Glomerular endothelial cell (primary cell): ENCODE measurements at places on chromosomes 7 and 10. TPM values are rescaled to one million over a fixed set of nuclear protein-coding genes. Genes with fewer than 3 reads are reported as not detected.

Gene TAS2R4
- 0.29 and 0.58 TPM in 2 replicates for total RNA-seq

GRCh38 chr10:34918060-34918775, 103.1 kb upstream of the PARD3 start:
- no peak for DNase-seq

Gene OPN4
- not detected in 2 replicates for total RNA-seq

DNA sequence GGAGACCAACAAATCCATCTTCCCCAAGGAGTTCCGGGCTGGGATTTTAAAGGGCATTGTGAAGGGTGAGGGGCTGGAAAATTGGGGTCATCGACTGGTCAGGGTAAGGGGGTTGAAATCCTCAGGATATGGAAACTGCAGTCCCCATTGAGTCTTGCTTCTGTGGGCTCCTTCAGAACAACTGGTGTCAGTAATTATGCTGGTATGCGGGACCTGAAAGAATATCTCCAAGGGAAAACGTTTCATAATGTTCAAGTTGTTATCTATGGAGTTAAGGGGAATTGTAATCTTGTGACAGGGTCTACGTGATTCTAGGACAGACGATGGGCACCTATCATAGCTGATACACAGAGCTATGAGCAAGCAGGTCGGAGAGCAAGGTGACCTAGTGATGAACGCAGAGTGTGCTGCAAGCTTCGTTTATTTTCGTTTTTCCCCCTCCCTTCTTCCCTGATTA, 494 bp upstream of the RHBDD2 start:
- no peak for DNase-seq

- DNase-seq = no peak
These were observed at the start of gene MACROH2A2 for GRCh38 chr10:70052462-70053217. Gene MACROH2A2 (plus strand): TSS chr10:70052846. CDS start chr10:70075659, 22,813 bp downstream.

DNA sequence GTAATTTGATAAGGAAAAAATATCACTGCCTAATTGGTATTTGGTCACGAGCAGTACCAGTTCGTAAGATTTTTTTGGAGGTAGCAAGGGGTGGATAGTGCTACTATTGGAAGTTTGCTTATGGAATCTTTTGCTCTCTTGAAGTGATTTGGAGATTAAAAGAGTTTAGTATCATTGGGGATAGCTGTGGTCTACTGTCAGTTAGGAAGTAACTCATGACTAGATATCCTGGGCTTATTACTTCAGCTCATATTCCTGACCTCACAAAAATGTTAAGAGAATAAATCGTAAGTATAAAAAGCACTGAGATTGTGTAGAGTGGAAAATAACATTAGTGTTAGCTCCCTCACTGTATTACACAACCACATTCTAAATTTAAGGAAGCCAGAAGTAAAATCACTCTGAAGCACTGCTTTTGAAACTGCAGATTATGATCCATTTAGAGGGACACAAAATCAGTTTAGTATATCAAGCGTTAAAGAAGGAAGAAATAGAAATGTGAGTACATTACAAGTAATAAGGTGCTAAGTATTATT, 22.6 kb downstream of the SGPL1 start:
- DNase-seq = no peak

GRCh38 chr10:71074176-71074755, 138.1 kb upstream of the UNC5B start:
- no peak for DNase-seq

Gene MAP3K8
- total RNA-seq = 0.87 and 5.0 TPM in 2 replicates

Gene UTF1
- not detected in 2 replicates for total RNA-seq

Gene PNLIP
- total RNA-seq = not detected in 2 replicates

Gene PNLIPRP1
- total RNA-seq = not detected in 2 replicates

DNA sequence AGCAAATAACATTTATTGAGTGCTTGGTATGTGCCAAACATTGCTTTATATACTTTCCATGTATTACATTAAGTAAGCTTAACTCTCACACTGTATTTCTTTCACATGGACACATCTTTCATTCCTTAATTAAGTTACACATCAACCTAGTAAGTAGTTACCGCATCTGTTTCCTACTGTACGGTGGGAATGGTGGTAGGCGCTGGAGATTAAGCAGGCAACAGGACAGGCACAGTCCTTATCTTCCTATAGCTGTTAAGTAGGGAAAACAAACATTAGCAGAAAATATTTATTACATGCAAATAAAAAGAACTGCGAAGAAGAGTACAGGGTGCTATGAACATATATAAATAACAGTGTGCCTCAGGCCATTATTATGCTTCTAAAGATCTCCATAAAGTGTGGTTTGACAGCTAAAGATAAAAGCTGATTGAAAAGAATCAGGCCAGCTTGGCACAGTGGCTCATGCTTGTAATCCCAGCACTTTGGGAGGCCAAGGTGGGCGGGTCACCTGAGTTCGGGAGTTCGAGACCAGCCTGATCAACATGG, 105.0 kb downstream of the SUGCT start:
- DNase-seq = no peak

DNA sequence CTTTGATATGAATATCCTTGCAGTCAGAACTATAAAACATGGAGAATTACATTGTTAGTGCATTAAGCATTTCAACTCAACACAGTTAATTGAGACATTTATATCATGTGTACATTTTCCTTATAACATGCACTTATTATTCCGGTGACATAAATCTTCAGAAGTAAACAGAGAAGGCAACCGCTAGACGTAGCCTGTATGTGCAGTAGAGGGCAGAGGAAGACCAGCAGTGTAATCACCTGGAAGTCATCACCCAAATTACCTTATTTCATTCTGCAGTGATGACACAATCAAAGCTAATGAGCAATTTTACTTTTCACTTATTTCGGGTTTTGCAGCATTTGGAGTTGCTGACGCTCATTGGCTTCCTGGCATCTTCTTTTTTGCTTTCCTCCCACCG, 394.6 kb downstream of the SDK1 start:
- no peak for DNase-seq

DNA sequence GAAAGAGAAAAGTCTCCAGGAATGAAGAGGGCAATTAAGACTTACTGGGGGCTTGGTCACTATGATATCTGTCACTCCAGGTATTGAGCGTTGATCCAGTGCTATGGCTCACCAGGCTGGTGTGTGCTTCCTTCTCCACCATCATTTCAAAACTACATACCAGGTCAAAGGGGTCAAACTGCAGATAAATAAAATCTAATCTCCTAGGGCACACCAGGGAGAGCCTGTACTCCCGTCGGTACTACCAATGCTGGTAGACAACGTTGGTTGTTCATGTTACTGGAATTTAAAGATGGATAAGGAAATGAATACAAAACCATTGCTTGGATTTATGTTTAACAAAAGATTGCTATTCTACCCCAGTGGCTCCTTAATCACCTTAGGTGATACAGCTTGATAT, 118.3 kb downstream of the MYO3A start:
- DNase-seq = no peak

- no peak for DNase-seq
These were observed 7.1 kb downstream of the HTRA1 start for GRCh38 chr10:122468307-122468925.

GRCh38 chr7:151459726-151460473, 20.0 kb upstream of the CRYGN start:
- peak; percentile 68 for DNase-seq

DNA sequence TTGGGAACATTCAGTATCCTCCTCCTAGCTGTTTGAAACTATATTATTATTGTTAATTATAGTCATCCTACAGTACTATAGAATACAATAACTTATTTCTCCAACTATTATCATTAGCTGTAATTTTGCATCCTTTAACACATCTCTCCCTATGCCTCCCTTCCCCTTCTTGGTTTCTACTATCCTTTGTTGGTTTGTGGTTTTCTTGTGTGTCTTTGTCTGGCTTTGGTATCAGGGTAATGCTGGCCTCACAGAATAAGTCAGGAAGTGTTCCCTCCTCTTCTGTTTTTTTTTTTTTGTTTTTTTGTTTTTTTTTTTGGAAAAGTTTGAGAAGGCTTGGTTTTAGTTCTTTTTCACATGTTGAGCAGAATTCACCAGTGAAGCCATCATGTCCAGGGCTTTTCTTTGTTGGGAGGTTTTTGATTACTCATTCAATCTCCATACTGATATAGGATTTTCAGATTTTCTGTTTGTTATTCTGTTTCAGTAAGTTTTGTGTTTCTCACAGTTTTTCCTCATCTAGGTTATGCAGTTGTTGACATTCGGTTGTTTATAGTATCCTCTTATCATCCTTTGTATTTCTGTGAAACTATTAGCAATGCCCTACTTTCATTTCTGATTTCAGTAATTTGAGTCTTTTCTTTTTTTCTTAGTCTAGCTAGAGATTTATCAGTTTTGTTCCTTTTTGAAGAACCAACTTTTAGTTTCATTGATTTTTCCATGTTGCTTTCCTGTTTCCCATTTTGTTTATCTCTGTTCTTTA, 21.6 kb downstream of the C1GALT1 start:
- no peak for DNase-seq

DNA sequence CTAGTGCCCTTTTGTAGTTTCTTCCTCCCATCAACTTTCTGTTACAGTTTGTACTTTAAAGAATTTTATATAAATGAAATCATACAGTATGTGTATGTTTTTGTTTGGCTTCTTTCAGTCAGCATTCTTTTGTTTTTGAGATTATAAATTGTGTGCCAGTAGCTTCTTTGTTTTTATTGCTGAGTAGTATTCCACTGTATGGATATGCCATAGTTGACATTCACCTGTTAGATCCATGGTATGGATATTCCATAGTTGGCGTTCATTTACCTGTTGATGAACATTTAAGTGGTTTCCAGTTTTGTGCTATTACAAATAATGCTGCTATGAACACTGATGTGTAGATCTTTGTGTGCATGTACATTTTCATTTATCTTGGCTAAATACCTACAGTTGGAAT, 70.8 kb upstream of the SYPL1 start:
- DNase-seq = no peak

GRCh38 chr7:100562195-100563099, 11.3 kb downstream of the SAP25 start:
- DNase-seq = no peak

Gene STEAP2
- total RNA-seq = 0.05 and 0.70 TPM in 2 replicates

GRCh38 chr10:97333601-97334369, 744 bp downstream of the FRAT2 start:
- DNase-seq = no peak

- DNase-seq = no peak
These were observed 60.7 kb upstream of the EXOC6 start for GRCh38 chr10:92787557-92788152.

Gene PFKFB3
- total RNA-seq = 46.0 and 49.9 TPM in 2 replicates

Gene HMX2
- not detected in 2 replicates for total RNA-seq

DNA sequence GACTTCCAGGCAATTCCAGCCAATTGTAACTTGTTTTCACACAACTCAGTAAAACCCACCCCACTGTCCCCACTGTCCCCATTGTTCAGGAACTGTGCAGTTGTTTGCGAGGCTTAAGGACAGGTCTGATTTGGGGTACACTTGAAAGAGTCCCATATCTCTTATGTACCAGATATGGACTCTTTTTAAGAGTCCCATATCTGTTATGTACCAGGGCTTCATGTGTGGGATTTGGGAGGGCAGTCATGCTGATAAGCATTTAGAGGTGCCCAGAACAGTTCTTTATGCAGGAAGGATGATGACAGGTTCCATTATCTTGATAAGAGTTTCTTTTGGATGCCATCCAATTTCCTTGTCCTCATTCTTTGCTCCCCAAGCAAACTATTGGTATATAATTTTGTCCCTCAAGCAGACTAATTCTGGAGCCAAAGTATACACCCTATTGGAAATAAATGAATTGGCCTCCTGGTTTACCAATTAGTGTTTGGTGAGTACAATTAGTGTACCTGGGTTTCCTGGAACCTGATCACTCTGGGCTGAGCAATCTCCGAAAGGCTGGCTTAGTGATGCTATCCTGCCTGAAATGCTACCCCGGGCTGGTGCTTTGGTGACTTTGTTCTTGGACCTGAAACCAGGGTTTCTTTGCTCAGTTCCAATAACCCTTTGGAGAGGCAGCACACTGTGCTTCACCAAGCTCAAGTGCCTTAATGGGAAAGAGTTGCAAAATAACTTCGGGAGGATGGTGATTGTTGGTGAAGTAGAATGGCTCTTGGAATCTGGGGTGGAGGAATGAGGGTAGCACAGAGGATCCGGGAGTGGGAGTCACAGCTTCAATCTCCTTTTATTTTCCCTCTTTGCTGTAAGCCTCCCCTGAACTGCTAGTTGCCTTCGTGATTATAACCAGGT, 6.2 kb upstream of the DMBT1 start:
- no peak for DNase-seq

GRCh38 chr7:30201161-30201666, 66.4 kb downstream of the MTURN start:
- DNase-seq = no peak

- DNase-seq = no peak
These were observed 51.3 kb upstream of the PIK3CG start for GRCh38 chr7:106813705-106814305.

Gene RASSF4
- total RNA-seq = 8.9 and 20.4 TPM in 2 replicates

Gene INSYN2A
- 0.12 and 0.53 TPM in 2 replicates for total RNA-seq

GRCh38 chr10:100823194-100823593, 77.8 kb downstream of the PAX2 start:
- DNase-seq = no peak

Gene XRCC2
- 1.9 and 4.6 TPM in 2 replicates for total RNA-seq

Gene SOSTDC1
- total RNA-seq = not detected in 2 replicates

Gene CPVL
- 2.1 and 6.3 TPM in 2 replicates for total RNA-seq

DNA sequence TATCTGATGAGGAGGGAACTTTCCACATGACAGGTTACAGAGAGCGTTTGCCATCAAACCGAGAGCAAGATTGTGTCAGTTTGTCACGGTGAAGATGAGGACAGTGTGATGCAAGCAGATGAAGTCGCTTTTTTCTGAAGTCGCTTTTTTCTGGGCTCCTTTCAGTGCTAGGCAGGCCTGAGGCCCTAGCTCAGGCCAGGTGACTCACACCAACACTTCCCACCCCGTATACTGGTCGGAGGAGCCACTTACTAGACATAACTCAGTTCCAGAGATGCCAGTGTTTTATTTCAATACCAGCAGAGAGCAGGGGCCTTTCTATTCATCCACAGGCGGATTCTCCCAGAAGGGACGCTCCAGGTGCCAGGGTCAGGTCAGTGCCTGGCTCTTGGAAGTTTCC, 58.9 kb downstream of the SFMBT2 start:
- no peak for DNase-seq

Gene TFEC
- 9.7 and 13.6 TPM in 2 replicates for total RNA-seq

Gene PLXNA4
- 1.2 and 5.4 TPM in 2 replicates for total RNA-seq

DNA sequence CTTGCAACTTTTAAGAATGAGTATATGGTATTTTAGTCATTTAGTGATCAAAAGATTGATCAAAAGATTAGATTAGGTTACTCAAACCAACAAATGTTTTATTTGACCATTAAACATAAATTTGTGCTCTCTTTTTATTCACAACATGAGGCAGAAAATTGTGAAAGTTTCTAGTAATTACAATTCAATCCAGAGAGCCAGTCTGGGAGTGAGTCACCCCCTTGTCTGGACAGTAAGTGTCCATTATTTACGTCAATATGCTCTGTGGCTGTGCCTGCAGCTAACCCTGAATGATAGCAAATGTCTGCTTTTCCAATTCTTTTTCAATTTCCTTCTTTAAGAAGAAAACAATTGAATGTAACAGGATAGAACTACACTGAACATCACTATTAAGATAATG, 27.9 kb downstream of the GNG11 start:
- no peak for DNase-seq

GRCh38 chr10:83023662-83024061, 1115.6 kb upstream of the GHITM start:
- no peak for DNase-seq

Gene RBM20
- total RNA-seq = 0.29 and 0.68 TPM in 2 replicates
